ENCODE measurements at places on chromosomes 5 and 9.

DNA sequence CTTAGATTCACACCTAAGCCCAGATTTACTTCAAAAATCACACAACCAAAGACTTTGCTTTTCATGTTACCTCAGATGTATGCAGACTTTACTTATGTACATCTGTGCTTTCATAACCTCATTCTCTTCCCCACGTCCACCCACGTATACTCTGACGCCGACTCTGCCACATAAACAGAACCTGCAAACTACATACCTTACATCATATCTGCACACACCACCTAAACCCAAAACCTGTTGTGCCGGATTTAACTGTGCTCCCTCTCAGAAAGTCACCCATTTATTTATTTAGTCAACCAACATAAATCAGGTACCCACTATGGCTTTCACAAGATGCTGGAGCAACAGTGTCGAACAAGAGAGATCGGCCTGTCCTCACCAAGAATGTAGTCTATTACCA lies 1.0 kb upstream of the DPYSL3 start:
- DNase-seq: no peak

DNA sequence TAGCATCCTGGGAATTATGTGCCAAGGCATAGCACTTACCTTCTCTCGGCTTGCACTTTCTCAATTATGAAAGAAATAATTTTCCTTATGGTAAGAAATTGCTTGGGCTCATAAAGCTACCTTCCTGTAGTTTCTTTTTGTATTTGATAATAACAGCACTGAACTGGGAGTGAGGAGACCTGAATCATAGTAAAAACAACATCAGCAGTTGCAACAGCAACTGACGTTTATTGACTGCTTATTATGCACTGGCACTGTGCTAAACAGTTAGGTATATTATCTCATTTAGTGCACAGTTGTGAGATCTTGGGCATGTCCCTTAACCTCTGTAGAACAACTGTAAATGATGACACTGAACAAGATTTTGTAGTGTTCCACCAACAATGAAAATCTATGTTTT lies 135.2 kb downstream of the DOCK2 start:
- DNase-seq: no peak

DNA sequence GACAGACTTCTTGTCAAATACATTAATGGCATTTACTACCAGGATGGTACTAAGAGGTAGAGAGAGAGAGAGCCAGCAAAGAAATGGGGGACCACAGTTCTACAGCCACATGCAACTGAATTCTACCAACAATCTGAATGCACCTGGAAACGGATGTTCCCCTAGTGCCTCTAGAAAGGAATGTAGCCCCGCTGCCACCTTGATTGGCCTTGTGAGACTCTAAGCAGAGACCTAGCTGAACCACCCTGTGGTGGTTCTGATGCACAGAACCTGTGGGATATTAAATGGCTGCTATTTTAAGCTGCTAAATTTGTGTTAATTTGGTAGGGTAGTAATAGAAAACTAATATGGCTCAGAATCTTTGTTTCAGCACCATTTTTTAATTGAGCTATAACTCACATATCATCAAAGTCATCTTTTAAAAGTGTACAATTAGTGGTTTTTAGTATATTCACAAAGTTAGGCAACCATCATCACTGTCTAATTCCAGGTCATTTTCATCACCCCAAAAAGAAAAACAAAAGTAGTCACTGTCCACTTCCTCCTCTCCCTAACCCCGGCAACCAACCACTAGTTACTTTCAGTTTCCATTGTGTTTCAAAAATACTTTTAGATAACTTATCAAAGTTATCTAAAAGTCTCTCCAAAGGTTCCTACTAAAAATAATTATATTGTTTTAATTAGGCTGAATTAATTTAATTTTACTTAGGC lies 51.7 kb downstream of the CPLANE1 start:
- DNase-seq: no peak

DNA sequence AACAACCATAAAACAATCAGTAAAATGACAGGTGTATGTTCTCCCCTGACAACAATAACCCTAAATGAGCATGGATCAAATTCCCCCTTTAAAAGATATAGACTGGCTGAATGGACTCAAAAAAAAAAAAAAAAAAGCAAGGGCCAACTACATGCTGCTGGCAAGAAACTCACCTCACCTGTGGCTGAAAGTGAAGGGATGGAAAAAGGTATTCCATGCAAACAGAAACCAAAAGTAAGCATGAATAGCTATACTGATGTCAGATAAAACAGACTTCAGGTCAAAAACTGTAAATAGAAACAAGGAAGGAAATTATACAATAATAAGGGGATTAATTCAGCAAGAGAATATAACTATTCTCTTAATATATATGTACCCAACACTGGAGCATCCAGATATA lies 54.2 kb upstream of the SSBP2 start:
- DNase-seq: no peak

- no peak for DNase-seq
Measured at GRCh38 chr5:75617736-75618352, 6.6 kb downstream of the ANKDD1B start.

GRCh38 chr5:18465833-18466681 lies 831.8 kb downstream of the TAF11L14 start:
- DNase-seq: peak; percentile 66

- DNase-seq: peak; percentile 90
Measured at GRCh38 chr5:170638454-170639220, 134.8 kb downstream of the KCNIP1 start.

GRCh38 chr5:132506094-132506692 lies 15.6 kb upstream of the IRF1 start:
- DNase-seq: peak; percentile 48

GRCh38 chr5:65482296-65482735 lies 596 bp upstream of the ADAMTS6 start:
- no peak for DNase-seq

Measured in ecto neural progenitor cell (in vitro differentiated cells).